ENCODE measurements at places on chromosomes 2 and 18. TPM values are rescaled to one million over a fixed set of nuclear protein-coding genes. Genes with fewer than 3 reads are reported as not detected.

The OR6B2 gene
- total RNA-seq = not detected

The EML6 gene
- total RNA-seq = 0.44 TPM

The HOXD4 gene
- not detected for total RNA-seq

The ABCG8 gene
- not detected for total RNA-seq

The NDUFS1 gene
- total RNA-seq = 76.6 TPM

The SERPINB8 gene
- total RNA-seq = 22.8 TPM

The C1D gene
- total RNA-seq = 28.3 TPM

The ACOXL gene
- 0.83 TPM for total RNA-seq

The DYNAP gene
- not detected for total RNA-seq

The RNF152 gene
- total RNA-seq = 0.56 TPM

The APCDD1 gene
- not detected for total RNA-seq

The TCF7L1 gene
- total RNA-seq = not detected

The CPSF3 gene
- 74.3 TPM for total RNA-seq

The TPO gene
- not detected for total RNA-seq

The APLF gene
- total RNA-seq = 3.0 TPM

The FARSB gene
- 48.9 TPM for total RNA-seq

The SERPINB5 gene
- total RNA-seq = not detected

The WDFY1 gene
- total RNA-seq = 17.9 TPM

The TMX3 gene
- 63.7 TPM for total RNA-seq

The LAMA1 gene
- total RNA-seq = not detected

The EVA1A gene
- not detected for total RNA-seq

The TEKT4 gene
- 0.27 TPM for total RNA-seq

The METAP1D gene
- 6.4 TPM for total RNA-seq

The DCDC2C gene
- not detected for total RNA-seq

The STEAP3 gene
- 0.07 TPM for total RNA-seq

The CCDC74B gene
- 1.8 TPM for total RNA-seq

The GALNT5 gene
- not detected for total RNA-seq

The UPP2 gene
- not detected for total RNA-seq

The STARD6 gene
- total RNA-seq = 0.54 TPM

The ITSN2 gene
- 57.1 TPM for total RNA-seq

The FAHD2A gene
- total RNA-seq = 33.2 TPM

The MFSD6 gene
- 45.8 TPM for total RNA-seq

The TFCP2L1 gene
- total RNA-seq = 0.02 TPM

The RBMS1 gene
- 35.4 TPM for total RNA-seq

The SERPINB13 gene
- total RNA-seq = not detected

The DYNC2LI1 gene
- 6.6 TPM for total RNA-seq

The NAT8 gene
- total RNA-seq = not detected

The TXNDC2 gene
- total RNA-seq = 0.26 TPM

The GLI2 gene
- total RNA-seq = 0.32 TPM

The MAL gene
- 264 TPM for total RNA-seq

The SLC9A4 gene
- not detected for total RNA-seq

The LYPD6B gene
- not detected for total RNA-seq

The TCF23 gene
- not detected for total RNA-seq

The COL5A2 gene
- total RNA-seq = 0.08 TPM

The TSPYL6 gene
- total RNA-seq = not detected

The MC5R gene
- not detected for total RNA-seq

The CYP26B1 gene
- total RNA-seq = not detected

The ACTR3 gene
- 440 TPM for total RNA-seq

Data from activated T-helper 1 cell treated with anti-CD3 and anti-CD28 coated beads, Interleukin-12 subunit alpha, Interleukin-12 subunit beta, Interleukin-2, Interleukin-4 antibody, amounts not matched to agents 30 ng/mL and 10 ng/mL and 1 ng/mL, durations not matched to agents 14 hours and 24 hours and 36 hours (primary cell).